Sigmoid colon (tissue), 7 donors: ENCODE measurements at places on chromosomes 4 and X. TPM values are rescaled to one million over a fixed set of nuclear protein-coding genes. Genes with fewer than 3 reads are reported as not detected.

GRCh38 chrX:72366701-72367454, 61.2 kb upstream of the CITED1 start:
- no peak for DNase-seq

CWH43 gene
- total RNA-seq: not detected

DNA sequence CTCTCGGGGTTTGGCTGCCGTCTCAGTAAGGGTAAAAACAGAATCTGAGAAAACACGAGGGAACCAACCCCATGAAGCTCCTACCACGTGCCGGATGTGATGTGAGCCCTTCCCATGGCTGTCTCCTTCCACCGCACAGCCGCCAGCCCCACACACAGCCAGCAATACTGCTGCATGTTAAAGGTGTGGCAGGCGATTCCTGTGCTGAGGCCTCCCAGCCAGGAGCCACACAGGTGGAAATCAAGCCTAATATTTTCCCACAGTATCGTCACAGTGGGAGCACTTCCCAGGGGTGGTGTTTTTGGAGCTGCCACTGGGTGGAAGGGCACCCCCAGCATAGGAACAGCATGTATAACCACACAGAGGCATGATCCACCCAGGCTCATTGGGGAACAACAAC, 77.5 kb downstream of the SLC2A9 start:
- DNase-seq: no peak

CCDC110 gene
- 1.6 TPM for total RNA-seq

DNA sequence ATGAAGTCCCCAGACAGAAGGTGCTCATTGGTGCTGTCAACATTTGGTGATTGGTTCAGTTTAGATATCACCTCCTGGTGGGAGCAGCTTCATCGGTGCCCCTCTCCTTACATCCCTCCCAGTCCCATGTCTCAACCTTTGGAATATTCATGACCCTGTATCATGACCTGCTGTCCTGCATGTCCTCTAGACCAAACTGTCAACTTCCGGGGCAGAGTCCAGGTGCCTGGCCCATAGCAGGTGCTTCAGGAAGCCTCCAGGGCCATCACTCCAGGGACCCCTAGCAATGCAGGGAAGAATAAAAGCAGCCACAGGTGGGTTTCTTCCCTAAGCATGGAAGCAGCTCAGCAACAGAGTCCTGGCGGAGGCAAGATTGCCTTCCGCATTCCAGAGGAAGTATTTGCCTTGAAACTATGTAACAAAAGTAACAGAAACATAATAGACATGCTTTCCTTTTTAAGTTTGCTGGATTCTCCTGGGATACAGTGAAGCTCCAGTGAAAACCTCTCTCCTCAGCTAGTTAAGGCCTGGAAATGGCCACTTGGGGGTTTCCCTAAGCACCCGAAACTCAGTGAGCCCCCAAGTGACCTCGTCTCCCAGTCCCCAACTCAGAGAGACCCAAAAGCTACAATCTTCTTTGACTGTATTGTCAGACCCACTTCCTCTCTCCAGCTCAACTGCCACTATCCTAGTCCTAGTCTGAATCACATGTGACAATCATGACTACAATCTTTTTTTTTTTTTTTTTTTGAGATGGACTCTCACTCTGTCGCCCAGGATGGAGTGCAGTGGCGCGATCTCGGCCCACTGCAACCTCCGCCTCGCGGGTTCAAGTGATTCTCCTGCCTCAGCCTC, 1.3 kb upstream of the ATP6AP1 start:
- DNase-seq: no peak
